ENCODE measurements at places on chromosomes 5 and 9. TPM values are rescaled to one million over a fixed set of nuclear protein-coding genes. Genes with fewer than 3 reads are reported as not detected.
A peak's percentile ranks its signal among the peaks of the same experiment; 100 is the strongest.

DNA sequence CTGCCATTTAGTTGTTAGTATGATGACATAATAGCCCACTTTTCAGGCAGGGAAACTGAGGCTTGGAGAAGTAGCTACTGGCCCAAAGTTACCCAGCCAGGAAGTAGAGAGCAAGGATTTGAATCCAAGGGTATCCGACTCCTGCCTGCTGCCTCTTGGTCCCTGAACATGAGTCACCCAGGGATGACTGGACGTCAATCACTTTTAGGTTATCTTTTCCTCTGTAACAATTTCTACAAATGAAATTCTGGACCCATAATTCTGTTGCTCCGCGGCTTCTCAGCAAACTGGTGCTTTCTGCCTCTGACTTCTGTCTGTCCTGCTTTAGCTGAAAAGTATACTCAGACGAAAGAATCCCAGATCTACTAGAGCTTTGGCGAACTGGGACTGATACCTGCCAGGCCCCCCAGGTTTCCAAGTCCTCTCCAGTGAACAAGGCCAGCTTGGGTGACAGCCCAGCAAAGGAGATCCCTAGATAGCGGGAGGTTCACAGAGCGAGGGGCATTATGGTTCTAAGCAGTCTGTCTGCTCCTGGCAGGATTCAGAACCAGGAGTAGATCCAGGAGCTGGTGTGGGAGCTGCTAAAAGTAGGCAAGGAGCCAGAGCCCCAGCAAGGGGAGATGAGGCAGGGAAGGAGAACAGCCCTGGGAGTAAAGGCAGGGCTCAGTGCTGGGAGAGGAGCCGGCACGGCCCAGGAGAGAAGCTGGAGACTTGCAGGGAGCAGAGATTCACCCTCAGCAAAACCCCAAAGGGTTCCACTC is 20.6 kb downstream of the OLFML2A start:
- DNase-seq, result peak; percentile 11

DNA sequence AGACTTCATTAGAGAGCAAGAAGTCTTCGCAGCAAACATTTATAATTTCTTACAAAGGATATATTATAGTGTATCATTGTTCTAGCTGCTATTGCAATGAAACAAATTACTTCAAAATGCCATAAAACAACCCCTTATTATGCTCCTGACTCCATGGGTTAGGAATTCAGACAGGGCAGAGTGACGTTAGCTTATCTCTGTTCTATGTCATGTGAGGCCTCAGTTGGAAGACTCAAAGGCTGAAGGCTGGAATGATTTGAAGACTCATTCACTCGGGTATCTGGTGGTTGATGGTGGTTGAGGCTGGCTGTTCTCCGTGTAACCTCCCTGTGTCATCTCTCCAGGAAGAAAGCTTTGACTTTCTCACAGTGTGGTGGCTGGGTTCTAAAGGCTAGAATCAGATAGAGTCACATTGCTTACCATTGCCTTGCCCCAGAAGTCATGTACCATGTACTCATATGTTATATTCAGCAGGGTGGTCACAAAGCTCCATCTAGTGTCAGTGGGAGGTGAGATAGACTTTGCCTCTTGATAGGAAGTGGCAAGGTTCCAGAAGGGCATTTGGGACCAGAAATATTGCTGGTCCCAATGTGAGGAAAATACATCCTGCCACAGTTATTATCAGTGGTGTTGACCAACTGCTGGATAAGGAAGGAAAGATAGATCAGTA is 226.9 kb downstream of the TMEM38B start:
- DNase-seq, result no peak

DNA sequence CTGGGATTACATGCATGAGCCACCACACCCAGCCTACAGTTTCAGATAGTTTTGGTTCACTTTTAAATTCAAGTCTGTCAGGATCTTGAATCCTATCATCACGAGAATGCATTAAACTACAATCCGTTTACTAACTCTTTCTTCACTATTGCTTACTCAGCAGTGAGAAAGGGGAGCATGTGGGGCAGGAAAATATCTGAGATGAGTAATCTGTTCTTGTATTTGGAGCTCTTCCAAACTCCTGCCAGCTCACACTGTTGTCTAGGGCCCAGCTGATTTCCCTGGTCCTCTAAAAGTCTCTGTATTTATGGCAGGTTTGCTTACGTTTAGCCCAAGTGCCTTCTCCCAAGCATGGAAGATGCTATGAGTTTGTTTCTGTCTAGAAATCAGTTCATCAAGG is 152.2 kb downstream of the FGF18 start:
- peak; percentile 42 for DNase-seq

GRCh38 chr5:38316544-38317224 is 58.3 kb downstream of the EGFLAM start:
- peak; percentile 44 for DNase-seq

DNA sequence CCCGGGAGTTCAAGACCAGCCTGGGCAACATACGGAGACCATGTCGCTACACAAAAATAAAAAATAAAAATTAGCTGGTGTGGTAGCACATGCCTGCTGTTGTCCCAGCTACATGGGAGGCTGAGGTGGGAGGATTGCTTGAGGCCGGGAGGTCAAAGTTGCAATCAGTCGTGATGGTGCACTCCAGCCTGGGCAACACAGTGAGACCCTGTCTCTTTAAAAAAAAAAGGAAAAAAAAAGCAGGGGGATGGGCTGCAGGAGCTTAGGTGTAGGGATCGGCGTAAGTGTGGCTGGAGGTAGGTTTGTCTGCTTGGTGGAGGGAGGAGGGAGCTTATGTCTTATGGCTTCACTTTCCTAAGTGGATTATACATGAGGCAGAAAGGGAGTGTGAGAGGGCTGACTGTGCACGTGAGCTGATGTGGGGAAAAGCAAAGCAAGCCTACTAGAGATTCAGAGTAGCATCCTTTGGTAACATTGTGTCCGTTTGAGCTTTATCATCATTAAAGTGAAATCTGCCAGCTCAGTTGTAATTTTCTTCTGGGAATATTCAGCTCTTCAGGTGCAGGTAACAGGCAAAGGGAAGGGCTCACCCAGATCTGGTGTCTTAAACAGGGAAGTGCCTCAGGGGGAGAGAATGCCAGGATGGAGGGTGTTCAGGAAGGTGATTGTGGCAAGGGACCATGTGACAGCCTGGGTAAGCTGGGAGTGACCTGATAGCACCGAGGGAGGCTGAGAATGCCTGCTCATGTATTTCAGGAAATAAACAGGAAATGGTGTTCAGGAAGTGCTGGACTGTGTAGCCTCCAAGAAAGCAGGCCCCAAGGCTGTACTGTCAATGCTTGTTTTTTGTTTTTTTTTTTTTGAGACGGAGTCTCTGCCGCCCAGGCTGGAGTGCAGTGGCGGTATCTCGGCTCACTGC is 17.6 kb upstream of the SETX start:
- DNase-seq, result peak; percentile 36

DNA sequence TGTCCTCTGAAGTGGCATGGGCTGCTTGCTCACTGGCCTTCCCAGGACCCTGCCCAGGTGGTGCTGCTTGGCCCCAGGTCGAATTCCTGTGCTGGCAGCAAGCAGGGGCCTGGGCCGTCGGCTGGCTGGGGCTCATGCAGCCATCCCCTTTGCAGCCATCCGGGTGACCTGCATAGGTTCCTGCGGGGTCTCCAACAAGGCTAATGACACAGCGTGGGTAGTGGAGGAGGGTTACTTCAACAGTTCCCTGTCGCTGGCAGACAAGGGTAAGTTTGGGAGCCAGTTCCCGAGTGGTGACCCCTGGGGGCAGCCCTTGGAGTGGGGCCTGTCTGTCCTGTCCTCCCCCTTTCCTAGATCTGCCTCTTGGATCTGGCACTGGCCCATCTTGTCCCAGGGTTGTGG is 6.1 kb upstream of the EHMT1 start:
- DNase-seq, result no peak

- no peak for DNase-seq
These were observed 584.6 kb downstream of the ANXA1 start for GRCh38 chr9:73736270-73736669.

GRCh38 chr9:132827366-132827765 is 50.7 kb downstream of the AK8 start:
- no peak for DNase-seq

GRCh38 chr9:94934816-94935328 is 208.4 kb downstream of the AOPEP start:
- DNase-seq, result no peak

DNA sequence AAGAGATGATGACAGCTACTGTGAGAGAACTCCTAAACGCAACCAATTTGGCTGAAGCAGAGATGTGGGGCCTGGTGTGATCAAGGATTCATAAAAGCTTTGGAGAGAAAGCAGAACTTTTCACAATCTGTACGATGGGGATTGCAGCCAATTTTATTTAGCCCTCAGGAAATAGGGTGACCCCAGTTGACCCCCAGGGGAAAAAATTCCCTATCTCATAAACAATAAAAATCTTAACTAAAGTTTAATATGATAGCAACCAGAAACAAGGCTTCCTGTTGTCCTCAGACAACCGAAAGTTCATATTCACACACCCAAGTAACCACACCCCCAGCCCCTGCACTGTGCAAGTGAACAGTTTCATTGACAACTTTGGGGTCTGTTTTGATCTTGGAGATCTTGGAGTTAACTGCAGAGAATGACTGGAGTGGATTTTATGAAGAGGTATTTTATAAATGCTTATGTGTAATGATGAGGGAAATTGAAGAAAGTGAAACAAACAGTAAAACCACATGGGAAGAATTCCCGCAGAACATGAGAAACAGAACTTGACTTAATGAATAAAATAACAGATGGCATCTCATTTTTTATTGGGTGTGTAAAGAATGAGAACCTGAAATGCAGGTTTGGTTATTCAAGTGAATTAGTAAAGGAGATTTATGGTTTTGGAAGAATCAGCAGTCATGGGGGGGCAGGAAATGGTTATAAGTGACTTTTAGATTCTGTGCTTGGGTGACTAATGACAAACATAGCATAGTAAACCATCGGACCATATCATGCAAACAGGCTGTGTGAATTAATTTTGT is 94.5 kb downstream of the PDE4D start:
- DNase-seq, result no peak

DNA sequence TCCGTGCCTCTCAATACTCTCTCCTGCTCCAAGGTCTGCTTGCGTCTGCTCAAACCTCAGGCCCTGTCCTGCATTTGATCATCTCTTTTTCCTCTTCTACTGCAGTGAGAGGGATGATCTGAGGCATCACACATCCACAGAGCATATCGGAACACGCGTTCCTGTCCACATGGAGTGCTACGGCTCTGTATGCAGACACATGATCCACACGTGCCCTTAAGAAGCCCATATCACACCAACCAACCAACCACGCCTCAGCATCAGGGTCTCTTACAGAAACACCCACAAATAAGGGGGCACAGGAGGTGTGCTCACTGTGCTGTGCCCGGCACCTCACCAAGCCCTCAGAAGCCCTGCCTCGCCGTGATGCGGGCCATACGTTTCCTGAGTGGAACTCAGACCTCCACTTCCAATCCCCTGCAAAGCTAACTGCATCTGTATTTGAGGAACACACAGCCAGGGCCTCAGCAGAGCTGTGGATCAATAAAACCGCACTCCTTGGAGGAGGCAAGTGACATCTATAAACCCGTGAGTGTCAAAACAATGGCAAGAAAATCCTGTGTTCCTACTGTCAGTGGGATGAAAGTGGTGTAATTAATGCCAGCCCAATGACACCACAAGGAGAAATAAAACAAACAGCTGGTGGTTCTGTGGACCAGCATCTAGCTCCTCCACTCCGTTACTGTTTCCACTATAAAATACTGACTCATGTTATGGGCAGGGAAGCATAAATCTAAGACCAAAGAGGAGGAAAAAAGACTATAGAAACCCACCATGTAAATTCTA is 40.4 kb downstream of the AK8 start:
- no peak for DNase-seq

- DNase-seq, result no peak
These were observed 28.1 kb downstream of the ZNF608 start for GRCh38 chr5:124718380-124718789.

GRCh38 chr5:134904610-134905245 is at the start of gene PCBD2:
PCBD2 (plus strand) TSS chr5:134905131; CDS start chr5:134905140, 9 bp downstream.
- DNase-seq, result peak; percentile 83

- DNase-seq, result peak; percentile 78
These were observed 9.9 kb downstream of the TEK start for GRCh38 chr9:27118916-27119315.

CDHR2 gene
- total RNA-seq, result not detected

NDOR1 gene
- 1.1 TPM for total RNA-seq

SSBP2 gene
- total RNA-seq, result 42.7 TPM

FXN gene
- total RNA-seq, result 6.1 TPM

POU5F2 gene
- total RNA-seq, result 1.1 TPM

NEUROG1 gene
- total RNA-seq, result not detected

OLFML2A gene
- total RNA-seq, result 1.4 TPM

Data from IMR-90 (cell line).